Lung (tissue), 17 donors: ENCODE measurements at places on chromosomes 1 and 21. TPM values are rescaled to one million over a fixed set of nuclear protein-coding genes. Genes with fewer than 3 reads are reported as not detected.
A peak's percentile ranks its signal among the peaks of the same experiment; 100 is the strongest.

DNA sequence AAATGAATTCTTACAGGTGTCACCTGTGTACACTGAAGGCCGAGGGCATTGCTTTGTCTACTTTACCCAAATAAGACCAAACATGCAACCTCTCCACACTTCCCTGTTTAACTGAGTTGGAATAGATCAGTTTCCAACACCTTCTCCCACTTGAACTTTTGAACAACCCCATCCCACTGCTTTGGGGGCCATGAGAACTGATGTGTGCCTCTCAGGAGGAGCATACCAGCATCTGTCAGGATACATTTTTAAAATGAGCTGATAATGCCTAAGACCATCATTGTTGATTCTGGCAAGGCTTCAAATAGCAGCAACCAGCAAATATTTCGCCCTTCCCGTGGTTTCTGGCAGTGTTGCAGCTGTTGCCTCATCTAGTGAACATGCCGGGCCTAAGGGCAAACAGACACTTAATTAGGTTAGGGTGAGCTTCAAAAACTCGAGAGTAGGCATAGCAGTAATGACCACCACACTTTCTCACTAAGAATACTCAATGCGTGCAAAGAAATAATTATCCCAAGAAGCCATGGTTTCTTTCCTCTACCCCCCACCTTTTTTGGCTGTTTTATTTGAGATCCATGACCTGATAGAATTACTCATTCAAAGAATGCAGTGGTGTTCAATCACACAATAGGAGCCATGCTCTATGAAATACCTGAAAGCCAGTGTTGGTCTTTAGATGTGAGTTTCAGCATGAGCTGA, 63.7 kb downstream of the MAP10 start:
- H3K27me3 ChIP-seq = no peaks in the 10 kb centered on the region
- no peaks in the 10 kb centered on the region for H3K36me3 ChIP-seq
- H3K4me1 ChIP-seq = peaks cover 7% of the 10 kb centered on the region
- H3K27ac ChIP-seq = no peak overlapping the region

Gene HLCS
- total RNA-seq = 28.8 TPM

Gene KRTAP10-2
- total RNA-seq = not detected

- no peak overlapping the region for H3K4me3 ChIP-seq
- no peaks in the 10 kb centered on the region for H3K27me3 ChIP-seq
- H3K27ac ChIP-seq = no peak overlapping the region
Measured at GRCh38 chr1:66521721-66522365, 12.1 kb upstream of the SGIP1 start.

- no peaks in the 10 kb centered on the region for H3K4me1 ChIP-seq
- no peak overlapping the region for H3K27ac ChIP-seq
- no peaks in the 10 kb centered on the region for H3K27me3 ChIP-seq
- no peak for DNase-seq
- H3K36me3 ChIP-seq = no peaks in the 10 kb centered on the region
- no peak overlapping the region for H3K4me3 ChIP-seq
Measured at GRCh38 chr21:34166468-34166867, 93.1 kb downstream of the MRPS6 start.

GRCh38 chr1:29890201-29890959, 654.1 kb downstream of the PTPRU start:
- H3K36me3 ChIP-seq = no peaks in the 10 kb centered on the region
- H3K27me3 ChIP-seq = no peaks in the 10 kb centered on the region
- no peak overlapping the region for H3K4me3 ChIP-seq
- no peaks in the 10 kb centered on the region for H3K4me1 ChIP-seq
- no peak for DNase-seq

Gene ZNF695
- 0.61 TPM for total RNA-seq

DNA sequence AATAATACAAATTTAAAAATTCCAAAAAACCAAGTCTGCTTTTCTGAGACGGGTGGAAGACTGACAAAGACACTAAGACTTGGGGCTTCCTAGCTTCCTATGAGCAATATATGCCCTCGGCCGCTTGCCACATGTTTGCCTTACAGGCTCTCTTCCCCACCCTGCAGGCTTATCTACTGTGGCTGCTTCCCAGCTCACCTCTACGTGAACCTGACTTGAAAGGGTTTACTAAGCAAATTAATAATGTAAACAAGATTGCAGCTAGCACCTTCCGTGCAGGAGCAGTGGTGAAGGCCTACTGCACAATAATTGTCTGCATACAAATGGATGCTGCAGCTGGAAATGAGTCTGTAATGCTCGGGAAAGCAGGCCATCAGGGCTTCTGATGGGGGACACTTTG, 152.9 kb upstream of the DAB1 start:
- H3K36me3 ChIP-seq = no peaks in the 10 kb centered on the region
- no peaks in the 10 kb centered on the region for H3K4me1 ChIP-seq
- H3K27me3 ChIP-seq = no peaks in the 10 kb centered on the region
- DNase-seq = no peak
- H3K27ac ChIP-seq = no peak overlapping the region

DNA sequence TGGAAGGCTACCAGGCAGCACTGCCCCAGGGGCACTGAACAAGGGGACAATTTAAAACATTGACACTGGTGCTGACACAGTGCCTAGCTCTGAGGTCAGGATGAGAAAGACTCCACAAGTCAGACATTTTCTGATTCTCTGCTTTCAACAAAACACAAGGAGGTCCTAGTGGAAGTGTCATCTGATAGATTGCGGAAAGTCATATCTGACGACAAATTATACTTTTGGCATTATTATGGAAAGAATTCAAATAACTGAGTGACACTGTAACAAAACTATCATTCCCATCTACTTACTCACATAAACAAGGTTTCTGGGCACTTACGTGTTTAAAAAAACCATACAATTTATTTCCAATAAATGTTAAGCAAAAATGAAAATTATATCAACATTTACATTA, 123.5 kb downstream of the SLC45A1 start:
- DNase-seq = peak; percentile 82
- no peak overlapping the region for H3K27ac ChIP-seq
- H3K36me3 ChIP-seq = peaks cover 2% of the 10 kb centered on the region

Gene S100A8
- total RNA-seq = 556 TPM

- H3K27me3 ChIP-seq = peaks cover 31% of the 10 kb centered on the region
- DNase-seq = no peak
- no peaks in the 10 kb centered on the region for H3K36me3 ChIP-seq
- H3K4me3 ChIP-seq = no peak overlapping the region
- H3K27ac ChIP-seq = no peak overlapping the region
- no peaks in the 10 kb centered on the region for H3K4me1 ChIP-seq
Measured at GRCh38 chr1:94240822-94241221, 3.4 kb upstream of the ARHGAP29 start.

DNA sequence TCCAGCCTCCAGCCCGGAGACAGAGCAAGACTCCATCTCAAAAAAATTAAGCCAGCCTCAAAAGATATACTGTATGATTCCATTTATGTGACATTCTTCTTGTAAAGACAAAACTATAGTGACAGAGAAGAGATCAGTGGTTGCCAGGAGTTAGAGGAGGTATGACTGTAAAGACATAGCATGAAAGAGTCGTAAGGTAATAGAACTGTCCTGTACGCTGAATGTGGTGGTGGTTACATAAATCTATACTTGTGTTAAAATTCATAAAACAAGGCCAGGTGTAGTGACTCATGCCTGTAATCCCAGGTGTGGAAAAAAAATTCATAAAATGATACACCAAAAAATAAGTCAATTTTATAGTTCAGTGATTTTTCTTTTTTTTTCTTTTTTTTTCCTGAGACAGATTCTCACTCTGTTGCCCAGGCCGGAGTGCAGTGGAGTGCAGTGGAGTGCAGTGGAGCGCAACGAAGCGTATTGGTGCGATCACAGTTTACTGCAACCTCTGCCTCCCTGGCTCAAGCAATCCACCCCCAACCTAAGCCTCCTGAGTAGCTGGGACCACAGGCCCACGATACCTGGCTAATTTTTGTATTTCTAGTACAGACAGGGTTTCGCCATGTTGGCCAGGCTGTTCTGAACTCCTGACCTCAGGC, 84.9 kb upstream of the CXADR start:
- no peak overlapping the region for H3K27ac ChIP-seq
- no peaks in the 10 kb centered on the region for H3K36me3 ChIP-seq
- H3K4me1 ChIP-seq = no peaks in the 10 kb centered on the region
- DNase-seq = no peak
- H3K27me3 ChIP-seq = no peaks in the 10 kb centered on the region
- H3K4me3 ChIP-seq = no peak overlapping the region

DNA sequence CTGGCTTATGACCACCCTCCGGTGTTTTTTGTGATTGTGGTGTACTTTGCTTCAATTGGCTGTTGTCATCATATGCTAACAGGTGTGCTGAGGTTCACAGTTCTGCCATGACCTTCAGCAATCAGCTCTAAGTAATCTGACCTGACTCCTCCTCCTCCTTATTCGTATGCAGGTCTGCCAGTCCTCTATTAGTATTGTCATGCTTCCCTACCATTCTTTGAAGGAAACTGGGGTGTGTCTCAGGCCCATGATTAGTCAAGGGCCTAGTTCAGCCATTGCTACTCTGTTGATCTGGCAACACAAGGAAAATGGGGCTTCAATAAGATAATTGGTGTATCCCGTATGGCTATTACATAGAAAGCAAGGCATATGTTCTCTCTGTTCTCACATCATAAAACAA, 332.3 kb upstream of the DPYD start:
- no peaks in the 10 kb centered on the region for H3K36me3 ChIP-seq
- no peaks in the 10 kb centered on the region for H3K27me3 ChIP-seq

DNA sequence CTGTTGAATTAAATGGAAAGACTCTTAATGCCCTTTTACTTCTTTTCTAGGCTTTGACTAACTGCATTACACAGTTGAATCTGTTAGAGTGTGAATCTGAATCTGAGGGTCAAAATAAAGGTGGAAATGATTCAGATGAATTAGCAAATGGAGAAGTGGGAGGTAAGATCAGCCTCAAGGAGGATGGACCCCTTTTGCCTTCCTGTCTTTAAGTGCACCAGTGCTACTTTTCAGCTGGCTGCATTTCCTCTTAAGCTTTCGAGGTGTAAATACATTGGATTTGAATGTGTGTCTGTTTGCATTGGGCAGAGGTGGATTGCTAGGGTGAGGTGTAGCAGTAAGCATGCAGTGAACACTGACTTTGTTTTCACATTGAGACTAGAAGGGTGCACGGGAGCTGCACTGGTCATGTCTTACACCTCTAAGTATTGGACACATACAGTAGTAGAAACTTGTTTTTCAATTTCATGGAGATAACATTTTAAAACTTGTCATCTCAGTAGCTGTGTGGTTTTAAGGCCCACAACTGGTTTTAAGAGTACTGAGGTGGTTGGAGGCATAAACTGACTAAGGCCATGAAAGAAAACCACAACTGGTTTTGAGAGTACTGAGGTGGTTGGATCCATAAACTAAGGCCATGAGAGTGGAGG, 35.4 kb downstream of the MIA3 start:
- H3K36me3 ChIP-seq = peaks cover 44% of the 10 kb centered on the region
- no peaks in the 10 kb centered on the region for H3K4me1 ChIP-seq
- no peak overlapping the region for H3K27ac ChIP-seq
- DNase-seq = no peak
- H3K27me3 ChIP-seq = no peaks in the 10 kb centered on the region

Gene OR2L8
- total RNA-seq = not detected

GRCh38 chr1:54919367-54920359, 32.7 kb upstream of the DHCR24 start:
- no peaks in the 10 kb centered on the region for H3K27me3 ChIP-seq
- H3K4me3 ChIP-seq = no peak overlapping the region
- no peak for DNase-seq
- H3K27ac ChIP-seq = peak overlapping the region; percentile 10

Gene MRPL24
- total RNA-seq = 26.7 TPM

GRCh38 chr1:175341631-175342429, 149.3 kb upstream of the KIAA0040 start:
- no peak for DNase-seq
- H3K36me3 ChIP-seq = no peaks in the 10 kb centered on the region
- H3K27ac ChIP-seq = no peak overlapping the region
- H3K4me1 ChIP-seq = no peaks in the 10 kb centered on the region
- peaks cover 3% of the 10 kb centered on the region for H3K27me3 ChIP-seq

DNA sequence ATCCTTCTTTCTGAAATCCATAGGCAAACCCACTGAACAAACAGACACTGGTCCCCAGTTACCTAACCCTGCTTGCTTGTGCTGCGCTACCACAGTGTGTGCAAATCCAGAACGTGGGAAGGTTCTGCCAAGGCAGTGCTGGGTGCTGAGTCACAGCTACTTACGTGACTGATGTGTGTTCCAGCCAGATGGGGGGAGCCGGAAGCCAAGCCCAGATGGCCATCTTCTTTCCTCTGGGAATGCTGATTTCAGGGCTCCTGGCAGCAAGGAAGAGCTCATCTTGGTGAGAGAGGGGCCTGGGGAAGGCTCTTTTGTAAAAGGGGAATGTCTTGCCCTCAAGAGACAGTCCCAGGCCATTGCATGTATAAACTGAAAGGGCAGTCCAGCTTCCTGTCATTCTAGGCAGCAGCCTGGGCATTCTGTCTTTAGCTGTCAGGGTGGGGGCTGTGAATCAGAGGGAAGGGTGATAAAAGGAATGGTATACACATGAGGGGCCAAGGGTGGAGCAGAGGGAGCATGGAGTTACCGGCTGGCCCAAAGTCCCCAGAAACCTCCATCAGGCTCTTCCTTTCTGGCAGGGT, 54.1 kb downstream of the CD46 start:
- H3K4me3 ChIP-seq = no peak overlapping the region
- no peak for DNase-seq
- H3K4me1 ChIP-seq = peaks cover 9% of the 10 kb centered on the region
- peak overlapping the region; percentile 83 for H3K27ac ChIP-seq
- no peaks in the 10 kb centered on the region for H3K27me3 ChIP-seq
- peaks cover 48% of the 10 kb centered on the region for H3K36me3 ChIP-seq

GRCh38 chr1:203520315-203520714, 26.4 kb downstream of the OPTC start:
- no peak for DNase-seq
- no peaks in the 10 kb centered on the region for H3K27me3 ChIP-seq
- no peak overlapping the region for H3K4me3 ChIP-seq
- no peak overlapping the region for H3K27ac ChIP-seq

GRCh38 chr1:107683683-107684082, 281.3 kb downstream of the VAV3 start:
- DNase-seq = no peak
- no peak overlapping the region for H3K27ac ChIP-seq
- H3K4me1 ChIP-seq = no peaks in the 10 kb centered on the region
- no peaks in the 10 kb centered on the region for H3K36me3 ChIP-seq

Gene UBASH3A
- 0.74 TPM for total RNA-seq

DNA sequence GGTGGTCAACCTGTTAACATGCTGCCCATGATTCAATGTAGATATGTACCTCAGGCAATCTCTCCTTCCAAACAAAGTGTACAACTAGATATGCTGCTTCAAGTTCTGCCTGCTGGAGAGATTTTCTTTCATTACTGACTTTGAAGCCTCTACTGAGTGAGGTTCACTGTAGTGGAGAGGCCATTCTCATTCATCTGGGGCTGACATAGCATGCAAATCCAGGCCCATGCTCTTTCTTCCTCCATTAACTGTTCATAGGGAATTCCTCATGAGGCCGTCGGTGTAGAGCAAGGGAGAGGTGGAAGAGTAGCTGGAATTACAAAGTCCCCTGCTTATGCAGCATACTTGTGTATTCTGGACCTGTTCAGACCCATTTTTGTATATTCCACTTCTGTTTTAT, 38.6 kb downstream of the VANGL2 start:
- H3K4me3 ChIP-seq = no peak overlapping the region
- no peak overlapping the region for H3K27ac ChIP-seq
- no peak for DNase-seq
- no peaks in the 10 kb centered on the region for H3K27me3 ChIP-seq

GRCh38 chr1:193694741-193695140, 508.3 kb upstream of the B3GALT2 start:
- no peaks in the 10 kb centered on the region for H3K36me3 ChIP-seq
- DNase-seq = no peak
- H3K27ac ChIP-seq = no peak overlapping the region

Gene SPRR3
- total RNA-seq = 1.9 TPM

GRCh38 chr1:19768353-19769210, 31.1 kb downstream of the TMCO4 start:
- no peak for DNase-seq
- H3K27me3 ChIP-seq = no peaks in the 10 kb centered on the region
- H3K36me3 ChIP-seq = no peaks in the 10 kb centered on the region
- no peak overlapping the region for H3K27ac ChIP-seq
- no peaks in the 10 kb centered on the region for H3K4me1 ChIP-seq
